Uterus (tissue), 4 donors: ENCODE measurements at places on chromosomes 7 and 10. TPM values are rescaled to one million over a fixed set of nuclear protein-coding genes. Genes with fewer than 3 reads are reported as not detected.

The SERPINE1 gene
- 10.6 TPM for total RNA-seq

The LBX1 gene
- total RNA-seq, result not detected

DNA sequence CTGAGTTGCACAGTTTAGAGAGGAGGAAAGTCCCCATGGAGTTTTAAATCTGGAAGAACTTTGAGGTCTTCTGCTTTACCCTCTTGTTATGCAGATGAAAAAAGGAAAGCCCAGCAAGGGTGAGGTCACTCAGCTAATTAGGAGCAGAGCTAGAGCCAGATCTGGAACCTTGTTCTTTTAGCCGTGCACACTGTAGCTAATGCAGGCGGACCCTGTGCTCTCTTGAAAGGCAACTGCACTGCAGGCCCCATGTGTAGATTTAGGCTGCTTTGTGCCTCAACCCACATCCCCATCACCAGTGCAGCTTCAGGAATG lies 63.4 kb downstream of the SYPL1 start:
- H3K4me3 ChIP-seq, result no peak overlapping the region
- no peak for DNase-seq
- H3K36me3 ChIP-seq, result no peaks in the 10 kb centered on the region
- no peaks in the 10 kb centered on the region for H3K4me1 ChIP-seq
- no peak overlapping the region for H3K27ac ChIP-seq

The EFCAB10 gene
- 2.6 TPM for total RNA-seq

DNA sequence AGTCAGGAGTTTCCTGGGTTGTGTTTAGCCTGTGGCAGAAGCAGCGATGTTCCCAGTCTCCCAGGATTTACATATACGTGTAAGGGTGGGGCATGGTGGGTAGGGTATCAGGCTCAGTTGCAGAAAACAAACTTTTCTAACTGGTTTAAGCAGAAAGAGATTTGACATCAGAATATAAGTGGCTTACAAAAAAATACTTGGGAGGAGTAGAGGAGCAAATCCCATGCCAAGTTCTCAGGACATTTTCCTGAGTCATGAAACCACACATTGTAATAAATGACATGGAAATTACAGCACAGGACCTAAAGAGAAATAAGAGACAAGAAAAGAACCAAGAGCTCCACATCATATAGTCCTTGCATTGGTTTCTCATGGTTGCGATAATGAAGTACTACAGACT lies 26.2 kb upstream of the FRMD4A start:
- no peaks in the 10 kb centered on the region for H3K36me3 ChIP-seq
- no peak overlapping the region for H3K27ac ChIP-seq
- no peak for DNase-seq
- no peak overlapping the region for H3K4me3 ChIP-seq
- no peaks in the 10 kb centered on the region for H3K27me3 ChIP-seq
- no peaks in the 10 kb centered on the region for H3K4me1 ChIP-seq

DNA sequence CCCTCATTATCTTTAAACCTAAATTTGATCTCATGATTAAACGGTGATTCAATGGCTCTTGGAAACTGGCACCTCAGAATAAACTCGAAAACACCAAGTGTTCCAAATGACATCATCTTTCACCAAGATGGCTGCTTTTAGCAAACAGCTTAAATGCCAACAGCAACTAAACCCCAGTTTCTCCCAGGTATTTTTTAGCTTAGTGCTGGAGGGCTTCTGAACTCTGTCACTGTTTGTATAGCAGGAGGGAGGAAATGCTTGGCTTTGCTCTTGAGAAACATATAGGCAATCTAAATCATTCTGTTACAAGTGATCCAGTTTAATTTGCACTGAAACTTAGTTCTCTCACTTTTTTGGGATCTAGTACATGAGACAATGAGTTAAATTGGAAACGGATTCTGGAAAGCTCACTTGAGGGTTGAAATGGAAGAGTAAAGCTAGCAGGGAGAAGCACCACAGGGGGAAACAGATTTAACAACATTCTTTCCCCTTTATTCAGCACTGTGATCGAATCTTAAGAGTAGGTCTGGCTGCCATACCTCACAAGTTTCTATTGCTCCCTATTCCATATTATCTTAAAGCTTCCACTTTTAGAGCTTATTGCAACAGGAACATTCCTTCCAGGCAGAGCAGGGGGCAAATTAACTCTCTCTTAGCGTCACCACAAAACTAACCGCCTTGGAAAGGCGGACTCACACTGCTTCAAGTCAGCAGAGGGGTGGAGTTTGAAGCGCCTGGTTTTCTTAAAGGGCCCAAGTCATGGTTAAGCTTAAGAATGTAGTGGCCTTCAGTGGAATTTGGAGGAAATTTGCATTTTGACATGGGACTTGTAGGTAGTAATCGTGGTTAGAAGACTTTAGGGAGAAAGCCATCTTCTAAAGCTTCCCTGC lies 1.8 kb upstream of the CCDC6 start:
- peak overlapping the region; percentile 97 for H3K27ac ChIP-seq
- no peaks in the 10 kb centered on the region for H3K27me3 ChIP-seq
- no peaks in the 10 kb centered on the region for H3K4me1 ChIP-seq
- H3K4me3 ChIP-seq, result peak overlapping the region; percentile 96
- DNase-seq, result peak; percentile 48

DNA sequence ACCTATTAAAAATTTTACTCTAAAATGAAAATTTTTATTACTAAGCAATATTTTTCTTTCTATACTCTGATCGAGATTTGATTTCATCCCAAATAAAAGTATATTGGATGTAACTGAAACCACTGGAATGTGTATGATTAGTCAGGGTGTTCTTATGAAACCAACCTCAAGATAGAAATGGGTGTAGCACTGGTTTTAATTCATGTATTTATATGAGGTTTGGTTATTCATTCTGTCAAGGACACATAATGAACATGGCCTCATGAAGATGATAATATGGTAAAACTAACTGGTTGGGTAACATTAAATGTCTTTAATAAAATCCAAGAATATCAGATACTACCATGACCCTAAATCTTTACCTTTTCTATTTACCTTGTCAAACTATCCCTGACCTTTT lies 197.7 kb downstream of the SEMA3A start:
- no peak overlapping the region for H3K27ac ChIP-seq
- DNase-seq, result no peak
- no peak overlapping the region for H3K4me3 ChIP-seq
- no peaks in the 10 kb centered on the region for H3K27me3 ChIP-seq
